Stimulated activated CD4-positive, alpha-beta T cell treated with anti-CD3 and anti-CD28 coated beads, Interleukin-4, amount 100 ng/mL, for 1 hour (primary cell): ENCODE measurements at places on chromosomes 2 and 18.

DNA sequence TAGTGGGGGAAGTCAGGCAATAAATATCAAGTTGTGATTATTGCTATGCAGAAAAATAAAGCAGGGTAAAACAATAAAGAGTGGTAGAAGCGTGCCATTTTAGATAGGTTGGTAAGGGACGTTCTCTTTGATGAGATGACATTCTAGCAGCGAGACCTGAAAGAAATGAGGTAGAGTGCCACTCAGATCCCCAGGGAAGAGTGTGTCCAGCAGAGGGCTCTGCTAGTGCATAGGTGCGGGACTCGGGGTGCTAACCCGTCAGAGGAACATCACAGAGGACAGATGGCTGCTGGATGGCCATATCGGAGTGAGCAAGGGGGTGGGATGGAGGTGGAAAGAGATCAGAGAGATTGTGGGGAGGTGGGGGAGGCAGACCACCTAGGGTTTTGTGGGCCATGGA lies 16.3 kb upstream of the GTF2A1L start:
- no peak for DNase-seq

DNA sequence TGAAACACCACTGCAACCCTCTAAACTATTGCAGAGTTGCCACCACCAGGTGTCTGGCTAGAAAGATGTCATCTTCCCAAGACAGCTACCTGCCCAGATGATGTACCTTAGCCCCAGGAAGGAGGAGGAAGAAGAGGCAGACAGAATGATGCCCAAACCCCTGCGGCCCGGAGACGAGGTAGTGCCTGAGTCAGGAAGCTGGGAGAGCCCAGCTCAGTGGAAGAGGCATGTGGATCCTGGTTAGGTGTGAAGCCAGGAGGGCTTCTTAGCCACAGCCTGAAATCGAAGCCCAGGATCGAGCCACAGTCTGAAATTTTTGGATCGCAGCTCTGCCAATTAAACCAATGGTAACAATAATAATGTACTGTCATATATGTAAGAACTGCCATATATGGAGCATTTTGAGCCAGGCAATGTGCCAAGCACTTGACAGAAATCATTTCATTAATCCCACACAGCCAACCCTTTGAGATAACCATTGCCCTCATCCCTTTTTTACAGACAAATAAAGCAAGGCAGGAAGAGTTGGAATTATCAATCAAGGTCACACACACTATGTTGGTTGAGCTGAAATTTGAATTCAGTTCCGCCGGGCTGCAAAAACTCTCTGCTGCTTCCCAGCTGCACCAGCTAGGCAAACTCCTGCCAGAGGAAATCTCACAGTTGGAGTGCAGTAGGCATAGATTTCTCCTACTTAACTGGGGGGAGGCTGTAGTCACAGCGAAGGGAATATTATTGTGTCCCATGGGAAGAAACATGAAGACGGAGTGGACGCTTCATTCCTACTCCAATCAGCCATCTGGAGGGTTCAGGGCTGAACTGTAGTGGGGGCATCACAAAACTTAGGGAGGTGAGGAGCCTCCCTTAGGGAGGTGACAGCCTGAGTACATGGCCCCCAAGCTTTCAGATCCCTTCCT lies 19.4 kb upstream of the CYP1B1 start:
- DNase-seq = no peak

DNA sequence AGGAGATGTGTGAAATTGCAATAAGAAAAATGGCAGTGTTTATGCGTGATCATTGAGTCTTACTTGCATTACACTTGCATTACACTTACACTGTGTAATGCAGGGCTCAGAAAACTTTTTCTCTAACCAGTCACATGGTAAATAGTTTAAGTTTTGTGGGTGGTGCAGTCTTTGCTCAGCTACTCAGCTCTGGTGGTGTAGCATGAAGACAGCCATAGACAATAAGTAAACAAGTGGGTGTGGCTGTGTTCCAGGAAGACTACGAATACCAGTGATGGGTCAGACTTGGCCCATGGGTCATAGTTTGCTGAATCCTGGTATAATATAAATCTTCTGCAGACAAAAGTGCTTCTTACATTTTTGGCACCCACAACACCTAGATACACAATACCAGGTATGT lies 115.6 kb upstream of the CYP1B1 start:
- DNase-seq = no peak

GRCh38 chr2:200762127-200762526 lies 49.6 kb upstream of the BZW1 start:
- DNase-seq = no peak

- no peak for DNase-seq
These were observed 155.9 kb downstream of the TWIST2 start for GRCh38 chr2:239003624-239004273.

GRCh38 chr2:164782323-164782722 lies 59.3 kb downstream of the COBLL1 start:
- DNase-seq = no peak
